ENCODE measurements at places on chromosomes 3 and 15. TPM values are rescaled to one million over a fixed set of nuclear protein-coding genes. Genes with fewer than 3 reads are reported as not detected.

Gene ZNF35
- 14.0 TPM for polyA plus RNA-seq

Gene GLCE
- 51.8 TPM for polyA plus RNA-seq

Gene GOLGA6L7
- 1.1 TPM for polyA plus RNA-seq

Gene GOLGA8M
- polyA plus RNA-seq: 4.5 TPM

Gene ISL2
- not detected for polyA plus RNA-seq

Gene GPR149
- polyA plus RNA-seq: not detected

Gene LXN
- polyA plus RNA-seq: 32.5 TPM

Gene HMG20A
- polyA plus RNA-seq: 77.0 TPM

Gene GNAT1
- polyA plus RNA-seq: not detected

Gene MYZAP
- polyA plus RNA-seq: 5.3 TPM

Gene IL20RB
- polyA plus RNA-seq: 0.85 TPM

Gene TEX55
- polyA plus RNA-seq: not detected

Gene HCN4
- polyA plus RNA-seq: 1.2 TPM

Gene TRANK1
- 9.9 TPM for polyA plus RNA-seq

- DNase-seq: peak; percentile 51
Observed at GRCh38 chr3:38479431-38480092, 16.6 kb upstream of the EXOG start.

DNA sequence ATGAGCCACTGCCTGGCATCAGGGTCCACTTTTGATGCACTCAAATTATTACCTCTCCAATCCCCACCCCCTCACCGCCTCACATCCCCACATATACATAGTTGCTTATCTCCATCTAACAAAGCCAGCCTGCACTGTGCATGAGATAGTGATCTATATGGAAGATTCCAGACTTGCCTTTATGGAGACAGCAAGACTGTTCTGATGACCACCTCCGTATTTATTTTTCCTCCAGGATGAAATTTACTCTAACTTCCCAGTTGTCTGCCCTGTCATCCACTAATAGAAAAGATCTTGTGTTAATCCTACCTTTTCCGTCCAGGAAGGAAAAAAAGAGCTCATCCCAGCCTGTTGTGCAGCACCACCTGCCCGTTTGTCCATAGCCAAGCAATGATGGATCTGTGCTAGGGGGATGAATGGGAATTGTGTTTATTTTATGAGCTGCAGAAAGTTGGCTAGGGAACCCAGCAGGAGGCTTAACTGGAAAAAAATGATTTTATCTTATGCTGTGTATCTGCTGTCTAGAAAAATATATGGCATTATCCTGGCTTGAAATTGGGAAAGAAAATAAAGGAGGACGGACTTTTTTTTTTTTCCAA lies 114.5 kb downstream of the CD47 start:
- DNase-seq: no peak

- DNase-seq: no peak
Observed at GRCh38 chr3:139715743-139716360, 38.1 kb upstream of the NMNAT3 start.

DNA sequence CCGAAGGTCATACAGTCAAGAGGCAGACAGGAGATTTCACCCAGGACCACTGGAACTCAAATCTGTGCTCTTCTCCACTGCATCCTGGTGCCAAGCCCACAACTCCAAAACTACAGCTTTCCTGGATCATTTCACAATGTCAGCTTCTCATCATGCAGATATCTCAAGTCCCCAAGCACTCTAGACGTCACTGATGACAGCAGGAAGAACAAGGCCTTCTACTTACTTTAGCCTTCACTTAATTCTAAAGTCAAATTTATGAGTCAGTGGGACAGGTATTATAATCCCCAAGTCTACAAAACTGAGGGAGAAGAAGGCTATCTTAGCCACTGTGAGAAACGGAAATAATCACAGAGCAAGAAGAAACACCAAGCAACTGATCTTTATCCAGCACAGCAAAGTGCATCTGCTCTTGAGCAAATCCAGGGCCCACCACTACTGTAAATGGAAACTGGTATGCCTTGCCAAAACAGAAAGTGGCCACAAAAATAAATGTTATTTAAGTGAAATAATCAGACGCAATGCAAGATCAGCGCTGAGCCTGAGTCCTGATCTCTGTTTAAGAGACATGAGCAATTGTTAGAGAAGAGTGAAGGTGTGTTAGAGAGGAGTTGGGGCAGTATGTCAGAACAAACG lies 928 bp downstream of the RAD18 start:
- no peak for DNase-seq

DNA sequence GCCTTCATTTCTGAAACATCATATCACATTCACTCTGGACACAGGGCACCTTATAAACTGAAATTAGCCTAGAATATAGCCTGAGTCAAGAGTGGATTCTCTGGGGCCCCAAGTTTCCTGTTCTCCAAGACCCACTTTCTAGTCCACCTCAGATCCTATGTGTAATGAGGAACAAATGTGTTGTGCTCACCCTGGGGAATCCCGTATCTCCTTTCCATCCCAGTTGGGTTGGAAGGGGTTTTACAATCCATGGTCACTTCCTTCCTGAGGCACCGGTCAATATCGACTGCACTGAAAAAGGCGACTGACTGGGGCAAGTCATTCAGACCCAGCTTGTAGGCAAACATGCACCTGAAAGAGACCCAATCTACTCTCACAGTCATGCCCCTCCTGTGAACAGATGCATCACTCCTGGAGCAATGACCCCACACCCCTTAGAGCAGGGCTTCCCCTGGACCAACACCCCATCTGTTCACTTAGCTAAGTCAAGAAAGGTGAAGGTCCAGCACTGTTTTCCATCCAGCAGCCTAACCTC lies 17.4 kb downstream of the POLG start:
- no peak for DNase-seq

GRCh38 chr3:33023176-33024136 lies 72.0 kb downstream of the CCR4 start:
- no peak for DNase-seq

DNA sequence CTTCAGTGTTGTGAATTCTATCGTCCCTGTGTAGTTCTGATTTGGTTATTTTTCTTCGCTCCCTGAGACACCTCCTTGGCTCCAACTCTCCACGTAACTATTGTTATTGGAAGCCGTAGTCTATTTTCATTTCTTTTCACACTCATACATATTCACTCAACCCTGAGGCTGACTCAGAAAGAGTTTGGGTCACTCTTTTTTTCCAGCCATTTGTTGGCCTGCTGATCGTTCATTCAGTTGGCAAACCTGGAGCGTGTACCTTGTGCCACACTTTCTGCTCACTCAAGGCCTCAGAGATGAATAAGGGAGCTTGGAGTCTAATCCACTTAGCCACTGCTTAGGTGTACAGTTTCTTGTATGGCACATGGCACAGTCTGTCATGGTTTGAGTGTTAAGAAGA lies 22.4 kb downstream of the GYG1 start:
- DNase-seq: no peak

DNA sequence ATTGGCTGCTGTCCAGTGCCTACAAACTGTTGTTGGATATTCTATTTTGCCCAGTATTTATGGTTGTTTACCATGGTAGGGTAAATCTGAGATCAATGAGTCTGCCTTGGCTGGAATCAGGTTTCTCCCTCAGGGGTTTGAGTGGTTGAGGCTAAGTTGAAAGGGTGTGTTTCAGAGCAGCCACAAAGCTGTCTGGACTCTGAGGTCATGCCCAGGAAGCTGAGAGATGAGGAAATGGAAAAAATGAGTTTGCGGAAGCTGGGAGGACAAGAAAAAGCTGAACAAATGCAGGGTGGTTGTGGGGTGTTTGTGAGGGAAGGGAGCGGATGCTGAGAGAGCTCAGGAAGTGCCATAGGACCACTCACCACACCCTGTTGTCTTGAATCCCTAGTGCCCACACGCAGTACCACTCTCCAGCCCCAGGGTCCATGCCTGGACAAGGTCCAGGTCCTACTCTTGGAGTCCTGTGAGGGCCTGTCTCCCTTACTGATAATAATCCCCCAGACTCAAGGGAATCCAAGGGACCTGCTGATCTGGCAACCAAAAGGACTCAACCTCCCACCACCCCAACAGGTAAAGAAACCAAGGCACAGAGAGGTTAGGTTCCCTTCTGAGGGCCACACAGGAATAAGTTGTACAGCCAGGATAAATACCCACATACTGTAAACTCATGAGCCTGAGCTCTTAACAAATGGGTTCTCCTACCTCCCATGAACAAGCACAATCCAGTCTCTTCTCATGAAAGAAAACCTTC lies 81.6 kb downstream of the PPCDC start:
- peak; percentile 46 for DNase-seq

- DNase-seq: no peak
Observed at GRCh38 chr15:59678620-59679019, 10.5 kb downstream of the BNIP2 start.

- DNase-seq: no peak
Observed at GRCh38 chr15:69926006-69926405, 171.7 kb downstream of the TLE3 start.

DNA sequence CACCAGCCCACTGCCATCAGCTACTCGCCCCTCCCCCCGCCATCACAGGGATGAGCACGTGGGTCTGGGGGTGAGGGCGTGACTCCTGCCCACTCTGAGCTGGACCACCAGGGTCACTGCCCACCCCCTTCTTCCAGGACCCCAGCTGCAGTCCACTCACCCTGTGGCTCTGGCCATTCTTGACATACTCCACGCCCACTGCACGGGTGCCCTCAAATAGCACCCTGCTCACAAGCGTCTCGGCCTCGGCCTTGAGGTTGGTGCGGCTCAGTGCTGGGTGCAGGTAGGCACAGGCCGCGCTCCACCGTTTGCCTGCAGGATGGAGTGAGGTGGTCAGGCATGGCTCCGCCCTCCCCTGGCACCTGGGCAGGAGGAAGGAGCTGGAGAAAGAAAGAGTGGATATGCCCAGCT lies 23.9 kb downstream of the CHDH start:
- no peak for DNase-seq

- no peak for DNase-seq
Observed at GRCh38 chr3:124202754-124203153, 210.8 kb upstream of the ROPN1 start.

DNA sequence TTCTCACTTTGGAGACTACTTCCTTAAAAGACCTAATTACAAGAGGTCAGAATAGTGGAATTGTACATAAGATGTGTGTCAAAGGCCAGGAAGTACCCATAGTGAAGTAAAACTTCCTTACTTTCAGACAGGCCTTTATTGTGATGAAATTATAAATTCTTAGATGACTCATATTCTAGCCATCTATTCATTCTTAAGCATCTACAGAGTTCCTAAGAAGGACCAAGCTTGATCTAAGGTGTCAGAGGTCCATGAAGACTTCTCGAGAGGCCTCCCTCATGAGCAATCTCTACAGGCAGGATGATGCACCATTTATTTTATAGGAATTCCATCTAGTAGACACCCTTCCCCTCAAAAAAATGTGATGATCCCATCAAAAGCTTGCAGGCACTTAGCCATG lies 493.3 kb downstream of the MAGI1 start:
- no peak for DNase-seq

- no peak for DNase-seq
Observed at GRCh38 chr3:24614359-24614758, 119.7 kb upstream of the THRB start.

GRCh38 chr3:184379358-184380184 lies at the start of gene CHRD:
Gene CHRD (plus strand): TSS chr3:184380054. CDS start chr3:184380319, 265 bp downstream.
- DNase-seq: no peak

DNA sequence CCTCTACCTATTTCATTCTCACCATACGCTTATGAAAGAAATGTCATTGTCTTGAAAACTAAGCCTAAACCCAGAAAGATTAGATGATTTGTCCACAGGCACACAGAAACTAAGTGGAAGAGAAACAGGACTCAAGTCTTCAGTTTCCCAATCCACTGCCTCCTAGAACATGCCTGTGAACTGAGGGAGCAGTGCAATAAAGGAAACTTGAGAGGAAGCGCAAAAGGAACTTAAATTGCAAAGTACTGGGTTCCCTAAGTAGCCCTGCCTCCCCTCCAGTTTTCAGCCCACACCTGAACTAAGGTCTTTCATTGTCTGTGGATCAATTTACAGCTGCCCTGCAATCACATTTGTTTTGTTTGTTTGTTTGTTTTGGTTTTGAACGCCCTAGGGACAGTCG lies 56.7 kb upstream of the TSEN2 start:
- no peak for DNase-seq

DNA sequence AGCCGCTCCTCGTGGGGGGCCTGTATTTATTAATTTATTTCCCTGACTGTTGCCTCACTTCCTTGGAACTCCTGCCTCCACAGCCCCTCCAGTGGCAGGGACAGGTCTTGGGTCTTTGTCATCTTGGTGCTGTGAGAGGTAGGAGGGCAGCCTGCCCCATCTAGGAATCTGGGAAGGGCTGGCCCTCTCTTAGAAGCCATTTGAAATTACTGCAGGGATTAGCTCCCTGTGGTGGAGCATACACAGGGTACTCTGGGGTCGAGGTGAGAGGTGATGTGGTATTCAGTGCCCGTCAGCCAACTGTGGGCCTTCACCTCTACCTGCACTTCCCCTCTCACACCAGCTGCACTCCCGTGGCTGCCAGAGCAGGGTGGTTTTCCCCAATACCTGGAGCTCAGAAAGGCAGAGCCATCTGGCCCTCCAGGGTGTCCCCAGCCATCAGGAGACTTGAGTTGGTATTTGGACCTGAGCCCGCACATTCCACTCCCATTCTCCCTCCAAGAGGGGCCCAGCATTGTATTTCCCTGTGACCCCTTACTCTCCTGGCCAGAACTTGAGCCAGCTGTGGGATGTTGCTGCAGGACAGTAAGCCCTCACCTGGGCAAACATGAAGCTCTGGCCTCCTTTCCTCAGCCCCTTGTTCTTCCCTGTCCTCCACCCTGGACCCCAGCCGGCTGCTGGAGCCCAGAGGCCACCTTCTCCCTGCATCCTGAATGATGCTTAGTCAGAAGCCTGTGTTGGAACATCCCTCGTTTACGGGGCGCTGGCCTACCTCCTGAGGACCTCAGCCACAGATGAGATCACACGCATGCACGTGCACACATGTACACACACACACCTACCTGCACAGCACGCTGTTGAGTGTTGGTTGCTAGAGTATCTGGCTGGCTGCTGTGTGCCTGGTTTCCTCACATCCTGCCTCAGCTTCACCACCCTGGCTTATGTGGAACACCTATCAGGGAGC lies 2.0 kb upstream of the JMJD7 start:
- no peak for DNase-seq

DNA sequence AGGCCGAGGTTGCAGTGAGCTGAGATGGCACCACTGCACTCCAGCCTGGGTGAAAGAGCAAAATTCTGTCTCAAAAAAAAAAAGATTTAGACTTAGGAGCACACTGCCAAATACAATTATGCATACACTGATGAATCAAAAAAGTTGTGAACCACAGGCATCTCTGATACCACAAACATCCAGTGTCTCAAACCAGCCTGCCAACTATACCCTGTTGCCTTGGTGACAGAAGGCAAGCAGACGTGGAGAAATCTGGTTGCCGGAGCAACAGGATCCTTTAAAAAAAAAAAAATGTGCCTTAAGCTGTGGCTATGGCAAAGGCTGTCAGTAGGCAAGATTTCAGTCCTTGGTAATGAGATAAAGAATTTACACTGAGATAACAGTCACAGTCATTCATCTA lies 202.3 kb downstream of the NEK10 start:
- DNase-seq: no peak

DNA sequence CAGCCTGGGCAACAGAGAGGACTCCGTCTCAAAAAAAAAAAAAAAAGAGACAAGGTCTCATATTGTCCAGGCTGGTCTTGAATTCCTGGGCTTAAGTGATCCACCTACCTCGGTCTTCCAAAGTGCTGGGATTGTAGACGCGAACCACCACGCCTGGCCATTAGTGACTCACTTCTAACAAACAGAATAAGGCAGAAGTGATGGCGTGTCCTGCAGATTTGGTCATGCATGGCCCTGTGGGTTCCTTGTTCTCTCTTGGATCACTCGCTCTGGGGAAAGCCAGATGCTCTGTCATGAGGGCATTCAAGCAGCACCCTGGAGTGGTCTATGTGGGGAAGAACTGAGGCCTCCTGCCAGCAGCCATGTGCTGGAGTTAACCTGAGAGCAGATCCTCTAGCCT lies 27.4 kb upstream of the TJP1 start:
- DNase-seq: no peak
